Hypothalamus (tissue), 51 donors: ENCODE measurements at places on chromosomes 2 and 18.
A peak's percentile ranks its signal among the peaks of the same experiment; 100 is the strongest.

GRCh38 chr2:232327105-232328031 is 51.2 kb upstream of the ALPP start:
- DNase-seq = peak; percentile 38

DNA sequence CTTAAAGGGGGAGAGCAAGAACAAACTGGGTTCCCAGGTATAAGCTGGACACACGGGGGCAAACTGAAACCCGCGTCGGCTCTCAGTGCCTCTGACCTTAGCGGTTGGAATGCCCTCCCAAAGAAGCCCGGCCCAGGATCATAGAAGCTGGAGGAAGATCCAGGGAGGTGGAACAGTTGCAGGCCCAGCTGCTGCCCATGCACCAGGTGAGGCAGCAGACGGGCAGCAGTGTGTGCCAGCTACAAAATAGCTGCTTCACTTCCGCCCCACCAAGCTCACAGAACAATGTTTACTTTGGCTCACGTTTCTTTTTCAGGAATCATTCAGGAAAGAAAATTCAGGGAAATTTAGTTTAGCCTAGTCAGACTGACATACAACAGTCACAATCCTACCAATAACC is 3.9 kb upstream of the ERMN start:
- no peak for DNase-seq

GRCh38 chr2:59449274-59449673 is 1104.2 kb downstream of the BCL11A start:
- DNase-seq = no peak

DNA sequence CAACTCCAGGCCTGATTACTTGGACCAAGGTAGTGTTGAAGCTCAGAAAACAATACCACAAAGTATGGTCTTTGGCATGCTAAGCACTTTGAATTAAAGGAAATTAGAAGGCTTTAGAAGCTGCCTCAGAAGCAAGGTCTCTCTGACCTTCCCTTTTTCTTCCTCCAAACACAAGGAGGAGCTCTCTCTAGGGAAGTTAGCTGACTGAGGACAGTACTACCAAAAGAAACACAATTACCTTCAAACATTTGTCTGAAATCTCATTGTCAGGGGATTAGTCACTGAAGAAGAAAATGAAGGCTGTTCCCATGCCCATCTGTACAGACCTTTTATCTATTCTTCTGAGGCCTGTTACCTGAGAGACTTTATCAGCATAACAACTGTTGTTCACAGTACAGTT is 279.3 kb downstream of the CDH20 start:
- DNase-seq = no peak

DNA sequence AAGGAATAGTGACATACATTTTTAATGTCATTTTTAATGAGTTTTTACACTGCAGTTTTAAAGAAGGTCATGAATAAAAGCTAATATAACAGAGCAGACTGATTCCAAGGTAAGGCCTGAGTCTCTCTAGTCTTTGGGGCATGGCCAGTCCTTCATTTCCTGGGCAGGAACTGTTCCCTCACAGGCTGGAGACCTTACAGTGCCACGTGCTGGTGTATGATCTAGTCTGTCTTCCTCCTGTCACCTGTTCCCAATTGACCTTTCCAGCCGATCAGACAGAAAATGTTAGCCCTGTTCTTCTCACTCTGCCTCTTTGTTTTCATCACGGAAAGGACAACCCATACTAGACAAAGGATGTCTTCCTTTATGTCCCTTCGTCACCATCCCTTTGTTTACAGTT is 33.6 kb downstream of the ZCCHC2 start:
- no peak for DNase-seq

- DNase-seq = no peak
Observed at GRCh38 chr2:229610872-229611271, 103.5 kb downstream of the DNER start.

DNA sequence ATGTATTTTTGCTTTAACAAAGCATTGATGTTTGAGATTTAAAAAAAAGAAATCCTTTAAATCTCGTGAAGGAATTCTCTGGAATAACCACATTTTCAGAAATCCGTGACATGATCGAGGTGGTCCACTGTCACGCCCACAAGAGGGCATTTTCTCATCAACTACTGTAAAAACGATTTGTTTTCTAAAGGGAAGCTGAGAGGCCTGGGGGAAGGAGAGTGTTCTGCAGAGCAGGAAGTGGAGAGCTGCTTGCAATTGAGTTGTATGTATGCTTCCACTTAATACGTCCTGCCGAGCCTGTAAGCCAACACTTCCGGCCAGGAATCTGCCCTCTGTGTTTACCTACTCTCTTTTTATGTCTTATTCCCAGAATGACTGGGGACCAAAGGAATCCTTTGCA is 19.4 kb downstream of the KLHL29 start:
- peak; percentile 9 for DNase-seq

DNA sequence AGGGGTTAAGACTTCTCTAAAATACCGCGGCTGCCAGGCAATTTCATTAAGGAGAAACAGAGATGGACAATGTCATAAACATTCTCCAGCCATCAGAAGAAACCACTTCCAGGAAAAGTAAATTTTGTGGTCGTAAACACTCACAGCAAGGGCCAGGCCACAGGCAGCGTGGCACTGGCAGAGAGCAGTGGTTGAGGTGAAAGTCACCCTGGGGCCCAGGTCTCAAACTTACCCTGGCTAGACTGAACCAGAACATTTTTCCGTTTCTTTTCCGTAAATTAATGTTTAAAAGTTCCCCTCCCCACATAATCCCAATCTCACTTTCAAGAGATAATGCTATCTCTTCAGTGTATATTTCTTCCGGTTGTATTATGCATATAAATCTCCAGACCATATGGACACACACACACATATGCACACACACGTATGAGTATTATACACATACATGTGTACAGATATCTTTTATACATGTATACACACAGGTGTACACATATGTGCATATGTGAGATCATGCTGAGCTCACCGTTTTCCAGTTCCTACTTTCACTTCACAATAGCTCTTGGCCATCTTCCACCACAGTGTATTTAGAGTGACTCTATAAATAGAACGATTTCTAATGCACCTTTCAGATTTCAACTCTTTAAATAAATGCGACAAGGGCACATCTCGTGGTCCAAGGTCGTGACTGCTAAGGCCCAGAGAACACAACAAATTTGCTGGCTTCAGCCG is 90.1 kb downstream of the MALT1 start:
- DNase-seq = no peak

DNA sequence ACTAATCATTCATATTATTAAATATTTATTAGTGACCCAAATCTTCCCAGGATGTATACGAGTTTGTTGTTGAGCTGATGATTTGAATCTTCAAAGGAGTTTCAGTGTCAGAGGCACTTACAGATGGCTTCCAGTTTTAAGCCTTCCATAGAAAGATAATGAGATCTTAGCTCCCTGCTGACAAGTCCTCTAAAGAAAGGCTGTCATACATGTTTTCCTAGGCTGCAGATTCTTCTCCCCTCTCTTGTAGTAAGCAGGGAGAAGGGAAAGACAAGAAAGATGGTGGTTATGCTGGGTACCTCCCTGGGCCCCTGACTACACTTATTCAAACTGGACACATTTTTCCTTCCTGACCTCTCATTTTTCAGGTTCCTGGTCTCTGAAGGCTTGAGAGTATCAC is 8.1 kb upstream of the GAREM1 start:
- no peak for DNase-seq

DNA sequence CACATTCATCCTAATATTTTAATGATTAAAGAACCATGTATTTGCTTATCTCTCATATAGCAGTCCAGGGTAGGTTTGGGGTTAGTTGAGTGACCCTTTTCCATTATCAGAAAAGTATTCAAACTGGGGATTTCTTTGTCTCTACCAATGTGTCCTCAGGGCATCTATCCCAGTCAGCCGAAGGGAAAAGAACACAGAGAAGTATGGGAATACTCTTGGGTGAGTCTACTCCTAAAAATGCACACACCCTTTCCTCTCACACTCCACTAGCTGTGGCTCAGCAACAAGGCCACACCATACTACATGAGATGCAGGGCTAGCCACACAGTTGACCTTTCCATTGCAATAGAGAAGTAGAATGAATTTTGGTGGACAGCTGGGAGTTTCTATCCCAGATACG is 114.3 kb downstream of the NXPH2 start:
- DNase-seq = no peak

DNA sequence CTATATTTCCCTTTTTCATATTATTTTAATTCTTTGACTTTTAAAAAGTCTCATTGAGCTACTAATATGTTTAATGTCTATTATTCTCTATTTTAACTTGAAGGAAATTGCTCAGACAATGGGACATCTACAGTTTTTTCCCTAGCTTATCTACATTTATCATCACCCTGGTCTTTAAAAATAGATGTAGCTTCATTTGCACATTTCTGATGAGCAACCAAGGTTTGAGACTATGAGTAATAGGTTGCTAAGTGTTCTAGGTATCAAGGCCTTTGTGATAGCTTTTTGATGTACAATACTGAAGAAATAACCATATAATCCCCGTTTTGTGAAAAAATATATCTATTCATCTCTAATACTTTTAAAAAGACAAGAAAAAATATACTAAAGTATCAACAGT is 47.0 kb downstream of the STAT4 start:
- DNase-seq = no peak

DNA sequence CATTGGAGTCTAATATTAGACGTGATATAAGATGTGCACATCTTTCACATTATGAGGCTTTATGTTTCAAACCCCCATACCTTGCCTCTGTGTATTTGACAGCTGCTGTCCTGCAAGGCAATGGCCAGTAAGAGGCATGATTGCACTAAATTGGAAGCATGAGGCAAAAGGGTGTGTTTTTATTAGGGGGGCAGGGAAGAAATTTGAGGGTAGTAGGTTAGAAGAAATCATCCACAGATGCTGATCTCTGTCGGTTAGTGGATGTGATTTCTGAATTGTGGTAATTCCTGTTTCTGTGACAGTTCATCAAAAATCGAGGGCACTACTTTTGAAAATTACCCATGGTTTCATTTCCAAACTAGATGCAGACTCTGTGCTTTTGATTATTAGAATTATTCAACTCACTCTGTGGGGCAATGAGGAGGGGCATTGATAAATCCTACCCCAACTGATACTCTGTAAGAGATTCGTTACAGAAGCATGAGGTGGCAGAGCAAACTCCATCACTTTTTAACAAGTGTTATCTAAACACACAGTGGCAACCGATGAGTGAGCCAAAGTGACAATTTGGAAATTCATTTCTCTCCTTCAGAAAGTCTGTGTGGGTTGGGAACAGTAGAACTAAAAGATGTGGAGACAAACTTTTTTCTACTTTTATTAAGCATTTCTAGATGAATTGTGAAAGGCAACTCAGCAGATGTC is 453.0 kb downstream of the ARHGAP15 start:
- peak; percentile 2 for DNase-seq

DNA sequence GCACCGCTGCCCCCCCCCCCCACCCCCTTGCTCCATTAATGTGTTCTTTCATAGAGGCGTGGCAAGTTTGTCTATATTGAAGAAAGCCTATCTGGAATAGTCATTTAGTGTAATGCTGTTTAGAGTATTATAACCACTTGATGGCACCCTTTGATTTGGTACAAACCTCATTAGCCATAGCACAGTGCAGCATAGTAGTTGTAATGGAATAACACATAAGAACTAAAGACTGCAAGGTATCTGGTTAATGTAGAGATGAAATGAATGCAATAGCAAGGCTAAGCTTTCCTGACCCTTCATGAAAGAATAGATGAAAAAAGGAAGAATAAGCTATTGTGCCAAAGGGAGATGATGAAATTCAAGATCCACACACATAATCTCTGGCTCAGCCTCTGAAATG is 81.9 kb downstream of the EHBP1 start:
- no peak for DNase-seq

- no peak for DNase-seq
Observed at GRCh38 chr2:31251018-31251417, 17.1 kb downstream of the EHD3 start.

DNA sequence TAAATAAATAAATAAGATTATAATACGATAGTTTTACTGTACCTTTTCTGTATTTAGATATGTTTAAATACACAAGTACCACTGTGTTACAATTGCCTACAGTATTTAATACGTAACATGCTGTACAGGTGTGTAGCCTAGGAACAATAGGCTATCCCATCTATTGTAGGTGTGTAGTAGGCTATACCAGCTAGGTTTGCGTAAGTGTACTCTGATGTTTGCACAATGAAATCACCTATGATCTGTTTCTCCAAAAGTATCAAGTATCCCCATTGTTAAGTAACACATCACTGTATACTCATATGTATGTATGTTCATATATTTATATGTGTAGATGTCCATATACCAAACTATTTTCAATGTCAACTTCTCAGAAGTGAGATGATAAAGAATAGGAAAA is 118.2 kb upstream of the RND3 start:
- DNase-seq = no peak

GRCh38 chr2:226639550-226639949 is 160.1 kb downstream of the IRS1 start:
- no peak for DNase-seq

- no peak for DNase-seq
Observed at GRCh38 chr2:221228214-221228769, 343.8 kb downstream of the EPHA4 start.

- DNase-seq = no peak
Observed at GRCh38 chr2:206970589-206971360, 31.5 kb downstream of the CPO start.

GRCh38 chr2:138454761-138455160 is 46.8 kb upstream of the SPOPL start:
- no peak for DNase-seq

DNA sequence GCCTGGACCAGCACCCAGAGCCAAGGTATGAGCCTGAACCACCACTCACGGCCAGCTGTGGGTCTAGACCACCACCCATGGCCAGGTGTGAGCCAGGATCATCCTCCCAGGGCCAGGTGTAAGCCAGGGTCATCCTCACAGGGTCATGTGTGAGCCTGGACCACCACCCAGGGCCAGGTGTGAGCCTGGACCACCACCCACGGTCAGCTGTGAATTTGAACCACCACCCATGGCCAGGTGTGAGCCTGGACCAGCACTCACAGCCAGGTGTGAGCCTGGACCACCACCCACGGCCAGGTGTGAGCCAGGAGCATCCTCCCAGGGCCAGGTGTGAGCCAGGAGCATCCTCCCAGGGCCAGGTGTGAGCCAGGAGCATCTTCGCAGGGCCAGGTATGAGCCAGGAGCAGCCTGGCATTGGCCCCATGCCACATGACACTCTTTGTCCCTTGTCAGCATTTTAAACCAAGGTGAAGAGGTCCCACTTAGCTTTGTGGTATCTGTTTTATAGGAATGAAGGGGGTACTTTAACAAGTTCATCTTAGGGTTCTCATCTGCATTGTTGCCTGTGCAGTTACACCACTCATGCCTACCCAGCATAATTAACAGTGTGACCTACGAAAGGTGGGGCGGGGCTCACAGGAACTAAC is 71.2 kb downstream of the AGAP1 start:
- no peak for DNase-seq
